ENCODE measurements at places on chromosomes 12 and 14.
A peak's percentile ranks its signal among the peaks of the same experiment; 100 is the strongest.

GRCh38 chr12:94074980-94075629 lies 73.3 kb upstream of the PLXNC1 start:
- peak; percentile 25 for DNase-seq

GRCh38 chr12:106321139-106321850 lies 18.8 kb downstream of the TCP11L2 start:
- DNase-seq: no peak

GRCh38 chr14:52694761-52695480 lies 437 bp downstream of the ERO1A start:
- DNase-seq: peak; percentile 47

DNA sequence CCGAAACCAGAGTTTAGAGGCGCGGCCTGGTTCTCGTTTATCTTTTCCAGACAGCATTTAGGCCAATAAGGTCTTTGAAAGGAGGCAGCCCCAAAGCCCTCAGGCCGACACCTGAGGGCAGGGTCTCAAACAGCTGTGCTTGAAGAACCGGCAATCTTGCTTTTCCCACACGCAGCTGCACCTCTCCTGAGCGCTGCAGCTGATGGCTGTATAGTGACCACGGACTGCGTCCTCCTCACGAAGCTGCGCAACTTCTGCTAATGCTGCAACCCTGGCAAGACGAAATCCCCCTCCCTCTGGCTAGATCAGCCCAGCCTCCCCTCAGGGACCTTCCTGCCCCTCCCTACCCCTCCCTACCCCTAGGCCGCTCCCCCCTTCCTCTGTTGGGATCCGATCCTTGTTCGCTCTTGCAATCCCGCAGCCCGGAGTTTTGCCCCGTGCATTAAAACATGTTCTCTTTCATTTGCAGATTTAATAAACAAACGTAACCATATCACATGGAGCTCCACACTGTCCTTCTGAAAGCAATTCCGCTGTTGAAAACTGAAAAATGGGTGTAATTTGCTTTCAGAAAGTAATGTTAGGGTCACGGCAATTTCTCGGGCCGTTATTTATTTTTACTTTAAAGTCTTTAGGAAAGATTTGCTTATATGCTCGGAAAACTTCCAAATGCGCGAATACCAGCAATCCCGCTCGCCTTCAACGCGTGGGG lies 4.8 kb upstream of the PAX9 start:
- peak; percentile 15 for DNase-seq

GRCh38 chr14:32077081-32078022 lies at the start of gene ARHGAP5:
TSS of gene ARHGAP5 (plus strand) at chr14:32077304. CDS start at chr14:32090670, 13,366 bp downstream.
- peak; percentile 53 for DNase-seq

GRCh38 chr12:123731596-123731995 lies 19.4 kb downstream of the ATP6V0A2 start:
- DNase-seq: no peak

GRCh38 chr12:113189361-113189760 lies 3.8 kb downstream of the RITA1 start:
- DNase-seq: no peak

GRCh38 chr14:55592436-55592835 lies 12.4 kb downstream of the KTN1 start:
- DNase-seq: no peak
